ENCODE measurements at places on chromosomes 7 and 10.

GRCh38 chr10:75613685-75614504, 182.5 kb downstream of the LRMDA start:
- no peak for DNase-seq

DNA sequence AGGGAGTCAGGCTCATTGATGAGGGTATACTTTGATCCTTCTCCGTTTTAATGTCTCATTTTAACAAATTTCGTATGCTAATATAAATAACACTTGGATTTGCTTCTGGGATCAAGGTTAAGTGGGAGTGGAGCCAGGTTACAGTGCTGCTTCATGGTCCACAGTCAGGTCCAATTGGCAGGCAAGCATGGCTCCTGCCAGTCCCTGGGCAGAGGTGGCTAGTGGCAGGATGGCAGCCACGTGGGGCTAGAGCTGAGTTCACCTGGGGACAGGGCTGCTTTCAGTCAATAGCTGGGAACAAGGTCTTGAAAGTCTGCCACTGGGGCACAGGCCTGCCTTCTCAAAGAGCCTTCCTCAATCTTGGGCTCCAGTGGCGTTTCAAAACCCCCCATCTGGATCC, 16.0 kb upstream of the VWA2 start:
- no peak for DNase-seq

DNA sequence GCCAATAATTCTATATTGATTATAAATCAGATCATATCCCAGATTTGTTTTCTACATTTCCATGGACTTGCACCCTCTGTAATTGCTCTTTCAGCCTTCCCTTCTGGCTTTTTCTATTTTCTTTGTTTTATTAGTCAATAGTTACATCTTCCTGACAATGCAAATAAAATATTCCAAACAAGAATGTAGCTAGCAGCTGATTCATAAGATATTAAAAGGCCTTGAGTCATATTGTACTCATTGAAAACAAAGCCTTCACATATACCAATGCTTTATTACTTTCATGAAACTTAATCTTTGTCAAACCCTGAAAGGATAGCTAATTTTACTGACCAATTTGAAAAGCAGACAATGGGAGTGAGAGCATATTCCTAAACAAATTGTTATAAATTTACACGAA, 10.7 kb upstream of the SFMBT2 start:
- no peak for DNase-seq

GRCh38 chr7:40493609-40494051, 358.8 kb downstream of the SUGCT start:
- DNase-seq = no peak

DNA sequence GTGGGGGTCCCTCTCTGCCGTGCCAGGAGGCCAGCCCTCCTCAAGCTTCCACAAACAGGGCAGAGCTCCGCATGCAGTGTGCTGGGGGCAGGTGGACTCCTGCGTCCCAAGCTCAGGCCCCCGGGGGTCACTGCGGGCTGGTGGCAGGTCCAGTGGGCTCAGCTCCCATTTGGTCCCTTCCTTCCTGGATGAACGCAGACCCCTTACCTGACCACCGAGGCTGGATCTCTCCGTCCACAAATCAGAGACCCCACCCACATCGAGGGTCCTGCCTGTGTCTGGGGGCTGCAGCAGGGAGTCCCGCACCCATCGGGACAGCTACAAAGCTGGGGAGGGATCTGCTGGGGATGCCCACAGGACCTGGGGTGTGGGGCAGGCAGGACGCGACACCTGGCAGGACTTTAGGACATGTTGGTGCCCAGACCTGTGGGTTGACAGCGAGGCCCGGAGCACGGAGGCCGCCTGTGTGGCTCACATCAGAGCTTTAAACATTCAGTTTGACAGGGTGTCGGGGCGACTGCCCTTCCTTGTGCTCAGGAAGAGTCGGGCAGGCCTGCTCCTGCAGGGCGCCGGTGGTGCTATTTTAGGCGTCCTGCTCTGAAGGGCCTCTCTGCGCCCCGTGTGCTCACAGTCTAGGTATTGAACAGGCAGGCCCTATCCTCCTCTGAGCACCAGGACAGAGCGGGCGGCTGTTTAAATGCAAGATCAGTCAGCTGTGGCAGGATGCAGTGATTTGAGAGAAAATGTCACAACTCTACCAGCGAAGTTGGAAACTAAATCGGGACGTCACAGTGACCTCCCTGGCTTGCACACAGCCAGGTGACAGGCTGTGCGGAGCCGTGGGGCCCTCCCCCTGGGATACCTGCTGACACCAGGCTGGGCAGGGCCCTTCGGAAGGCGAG, 15.9 kb upstream of the CFAP46 start:
- DNase-seq = no peak

- no peak for DNase-seq
Observed at GRCh38 chr10:61478621-61479312, 25.6 kb upstream of the TMEM26 start.

GRCh38 chr7:44639671-44640321, 33.4 kb downstream of the OGDH start:
- no peak for DNase-seq

DNA sequence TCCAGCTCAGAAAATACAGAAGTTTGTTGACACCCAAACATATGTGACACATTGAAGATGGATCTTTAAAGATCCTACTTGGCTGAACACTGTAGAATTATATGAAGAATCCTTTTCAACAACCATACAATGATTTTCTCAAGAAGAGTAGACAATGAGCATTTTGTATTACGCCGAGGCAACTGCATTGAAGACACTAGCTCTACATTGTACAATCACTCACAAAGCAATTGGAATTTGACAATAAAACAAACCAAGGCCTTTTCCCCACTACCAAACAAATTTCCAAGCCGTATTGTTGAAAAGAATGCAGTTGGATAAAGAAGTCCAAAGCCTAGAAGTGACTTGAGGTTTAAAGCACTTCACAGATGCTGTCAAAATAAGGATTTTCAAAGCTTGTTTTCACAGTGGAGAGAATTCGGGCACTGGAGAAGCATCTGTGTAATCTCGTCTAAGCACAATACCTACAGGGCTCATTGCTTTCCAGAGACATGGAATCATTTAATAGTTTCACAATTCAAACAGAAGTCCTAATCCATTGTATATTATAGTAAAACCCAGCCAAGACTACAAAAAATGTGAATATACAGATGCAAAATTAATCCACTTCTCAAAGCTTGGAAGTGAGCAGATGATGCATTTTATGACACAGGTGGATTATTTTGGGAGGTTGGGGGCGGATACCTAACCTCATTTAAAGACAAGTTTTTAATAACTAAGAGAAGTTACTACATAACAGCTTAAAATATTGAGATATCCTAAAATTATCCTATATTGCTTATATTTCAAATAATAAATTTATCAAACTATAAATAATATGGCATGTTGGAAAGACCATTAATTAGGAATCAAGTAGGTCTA, 78.6 kb downstream of the SORCS1 start:
- no peak for DNase-seq

- DNase-seq = no peak
Observed at GRCh38 chr10:100007231-100008141, 2.3 kb downstream of the DNMBP start.

- DNase-seq = no peak
Observed at GRCh38 chr7:54978364-54979116, 40.3 kb upstream of the EGFR start.

DNA sequence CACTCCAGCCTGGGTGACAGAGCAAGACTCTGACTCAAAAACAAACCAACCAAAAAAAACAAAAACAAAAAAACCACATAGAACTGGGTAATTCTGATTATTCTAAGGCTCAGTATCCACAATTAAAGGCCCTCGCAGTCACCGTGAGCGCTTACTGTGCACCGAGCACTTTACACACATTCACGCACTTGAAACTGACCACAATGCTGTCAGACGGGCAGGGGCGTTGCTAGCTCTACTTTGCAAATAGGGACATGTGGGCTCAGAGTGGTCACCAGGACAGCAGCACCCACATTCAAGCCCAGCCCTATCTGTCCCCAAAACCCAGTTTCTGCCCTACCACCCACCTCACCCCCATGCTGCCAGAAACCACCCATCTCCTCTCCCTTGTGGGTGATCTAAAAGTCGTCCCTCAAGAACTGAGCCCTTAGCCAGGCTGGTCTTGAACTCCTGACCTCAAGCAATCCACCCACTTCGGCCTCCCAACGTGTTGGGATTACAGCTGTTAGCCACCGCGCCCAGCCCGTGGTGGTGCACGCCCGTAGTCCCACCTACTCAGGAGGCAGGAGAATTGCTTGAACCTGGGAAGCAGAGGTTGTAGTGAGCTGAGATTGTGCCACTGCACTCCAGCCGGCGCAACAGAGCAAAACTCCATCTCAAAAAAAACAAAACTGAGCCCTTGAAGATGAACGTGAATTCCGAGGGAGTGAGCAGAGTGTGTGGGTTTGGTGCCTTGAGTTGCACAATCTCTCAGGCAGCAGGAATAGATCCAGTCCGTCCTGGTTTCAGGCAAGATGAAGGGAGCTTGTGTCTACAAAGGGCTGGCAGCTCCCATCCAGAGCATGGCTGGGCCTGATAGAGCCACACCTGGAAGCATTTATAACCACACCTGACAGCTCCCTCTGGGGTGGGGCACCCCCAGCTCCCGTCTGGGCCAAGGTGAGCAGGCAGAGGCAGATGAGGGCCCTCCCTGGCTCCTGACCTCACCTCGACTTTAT, 5.4 kb upstream of the HSPB1 start:
- DNase-seq = no peak

DNA sequence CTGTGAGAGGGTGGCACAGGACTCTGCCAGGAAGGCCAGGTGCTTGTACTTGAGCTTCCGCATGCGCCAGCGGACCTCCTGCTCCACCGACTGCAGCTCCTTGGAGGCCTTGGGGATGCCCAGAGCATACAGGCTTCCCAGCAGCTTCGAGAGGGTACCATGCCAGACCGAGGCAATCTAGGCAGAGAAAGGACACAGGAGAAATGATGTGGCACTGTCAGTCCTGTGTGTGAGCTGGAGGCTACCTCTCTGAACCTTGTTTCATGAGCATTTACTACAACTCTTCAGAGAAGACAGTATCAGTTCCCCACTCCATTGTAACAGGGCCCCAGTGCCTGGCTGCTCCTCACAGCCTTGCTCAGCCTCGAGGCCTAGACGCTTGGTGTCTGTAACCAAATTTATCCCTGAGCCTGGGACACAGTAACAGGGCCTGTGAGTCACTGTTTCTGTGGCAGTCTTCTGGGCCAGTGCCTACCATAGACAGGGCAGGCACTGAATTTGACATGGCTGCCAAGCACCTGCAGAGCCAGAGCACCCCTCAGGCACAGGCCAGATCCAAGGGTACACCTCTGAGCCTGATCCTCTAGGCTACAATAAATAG, 5.8 kb downstream of the TBRG4 start:
- no peak for DNase-seq

All from stimulated activated CD4-positive, alpha-beta T cell treated with anti-CD3 and anti-CD28 coated beads, Interleukin-12 subunit alpha, Interleukin-12 subunit beta, amount 100 ng/mL, for 24 hours (primary cell).